ENCODE measurements at places on chromosomes 2 and 18.

- DNase-seq, result peak; percentile 13
These were observed 839 bp upstream of the GPR148 start for GRCh38 chr2:130728007-130728454.

GRCh38 chr2:121837591-121837990, 82.1 kb downstream of the TSN start:
- DNase-seq, result no peak

GRCh38 chr2:132479155-132479554, 62.5 kb downstream of the GPR39 start:
- DNase-seq, result no peak

DNA sequence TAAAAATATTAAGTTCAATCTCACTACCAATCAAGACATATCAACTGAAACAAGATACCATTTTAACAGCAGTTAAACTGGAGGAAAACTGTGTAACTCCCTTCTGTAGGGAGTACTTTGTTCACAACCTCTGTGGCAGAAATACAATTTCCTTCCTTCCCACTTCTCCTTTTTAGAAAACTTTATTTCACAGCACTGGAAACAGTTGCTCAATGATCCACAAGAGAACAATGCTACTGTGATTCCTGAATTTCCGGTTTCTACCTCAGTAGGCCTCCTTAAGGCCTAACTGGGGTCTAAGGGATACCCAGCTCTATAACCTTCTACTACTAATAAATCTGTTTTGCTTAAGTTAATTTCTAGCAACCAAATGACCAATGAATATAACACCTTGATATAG, 14.1 kb downstream of the TLK1 start:
- peak; percentile 70 for DNase-seq

DNA sequence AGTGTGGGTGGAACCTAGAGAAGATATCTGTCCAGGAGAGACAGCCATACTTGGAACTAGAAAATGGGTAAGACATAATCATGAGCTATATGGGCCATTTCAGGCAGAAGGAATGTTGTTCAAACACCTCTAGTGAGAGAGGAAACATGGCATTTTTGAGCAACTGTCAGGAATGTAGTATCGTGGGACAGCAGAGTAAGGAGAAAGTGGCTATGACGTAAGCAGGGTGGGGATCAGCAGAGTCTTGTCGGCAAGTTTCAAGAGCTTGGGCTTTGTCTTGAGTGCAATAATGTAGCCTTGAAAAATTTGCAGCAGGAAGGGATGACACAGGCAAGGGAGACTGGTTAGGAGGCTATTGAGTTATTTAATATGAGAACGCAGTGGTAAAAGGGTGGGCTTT, 20.4 kb downstream of the SERPINB7 start:
- DNase-seq, result no peak
